ENCODE measurements at places on chromosomes 11 and 22.

- no peak for DNase-seq
Measured at GRCh38 chr11:128802358-128802981, 64.6 kb downstream of the KCNJ1 start.

DNA sequence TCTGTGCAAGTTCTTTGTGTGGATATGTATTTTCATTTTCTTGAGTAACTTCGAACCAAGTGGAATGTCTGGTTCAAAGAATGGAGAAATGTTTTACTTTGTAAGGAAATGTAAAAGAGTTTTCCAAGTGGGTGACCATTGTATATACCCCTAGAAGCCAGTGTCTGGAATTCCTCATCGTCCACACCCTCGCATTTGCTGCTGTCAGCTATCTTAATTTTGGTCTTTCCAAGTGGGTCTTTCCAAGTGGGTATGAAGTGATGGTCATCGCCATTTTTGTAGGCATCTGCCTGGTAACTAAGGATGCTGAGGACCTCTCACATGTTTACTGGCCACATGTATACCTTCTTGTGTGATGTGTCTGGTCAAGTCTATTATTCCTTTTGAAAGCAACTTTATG is 547.5 kb downstream of the TBC1D22A start:
- DNase-seq, result no peak

- no peak for DNase-seq
Measured at GRCh38 chr22:32917577-32918354, 116.3 kb downstream of the TIMP3 start.

- no peak for DNase-seq
Measured at GRCh38 chr22:49825436-49825835, 2.2 kb downstream of the BRD1 start.

DNA sequence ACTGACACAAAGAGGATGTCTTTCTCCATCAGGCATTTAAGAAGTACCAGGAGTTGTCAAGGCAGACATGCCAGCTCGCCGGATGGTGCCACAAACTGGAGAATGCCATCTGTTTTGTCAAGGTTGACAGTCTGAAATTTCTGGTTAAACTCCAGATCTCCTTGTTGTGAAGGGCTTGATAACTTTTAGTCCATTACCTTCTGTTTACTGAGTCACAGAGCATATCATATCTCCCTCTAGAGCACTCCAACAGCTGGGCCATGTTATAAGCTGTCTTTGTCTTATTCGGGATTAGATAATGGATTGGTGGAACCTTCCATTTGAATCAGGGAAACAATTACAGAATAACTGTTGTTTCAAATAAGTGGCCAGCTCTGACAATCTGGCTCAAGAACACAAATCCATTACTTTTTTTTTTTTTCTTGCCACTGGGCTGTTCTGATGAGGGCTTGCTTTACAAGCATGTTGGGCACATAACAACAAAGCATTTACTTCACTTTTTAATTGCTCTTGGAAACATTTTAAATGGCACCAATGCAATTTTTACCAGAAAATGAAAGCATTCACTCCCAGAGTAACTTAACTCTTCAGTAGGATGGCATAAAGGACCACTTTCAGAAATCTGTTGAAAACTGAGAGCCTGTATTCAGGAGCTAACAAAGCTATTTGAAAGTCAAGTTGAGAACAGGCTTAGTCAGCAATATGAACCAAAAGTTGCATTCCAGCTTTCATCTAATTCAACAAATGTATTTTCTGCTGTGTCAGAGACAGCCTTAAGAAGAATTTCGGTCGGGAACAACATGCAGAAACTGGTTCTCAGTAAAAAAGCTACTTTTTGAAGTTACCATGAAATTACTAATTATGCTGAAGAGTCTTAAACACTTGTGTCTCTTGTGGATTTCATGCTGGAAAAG is 227.6 kb upstream of the PITPNB start:
- DNase-seq, result no peak
